Liver (tissue), 10 donors: ENCODE measurements at places on chromosomes 7 and 10. TPM values are rescaled to one million over a fixed set of nuclear protein-coding genes. Genes with fewer than 3 reads are reported as not detected.

C10orf105 gene
- polyA plus RNA-seq = 0.07 TPM

RSPH10B2 gene
- polyA plus RNA-seq = 0.09 TPM

KMT2E gene
- 7.1 TPM for polyA plus RNA-seq

DNA sequence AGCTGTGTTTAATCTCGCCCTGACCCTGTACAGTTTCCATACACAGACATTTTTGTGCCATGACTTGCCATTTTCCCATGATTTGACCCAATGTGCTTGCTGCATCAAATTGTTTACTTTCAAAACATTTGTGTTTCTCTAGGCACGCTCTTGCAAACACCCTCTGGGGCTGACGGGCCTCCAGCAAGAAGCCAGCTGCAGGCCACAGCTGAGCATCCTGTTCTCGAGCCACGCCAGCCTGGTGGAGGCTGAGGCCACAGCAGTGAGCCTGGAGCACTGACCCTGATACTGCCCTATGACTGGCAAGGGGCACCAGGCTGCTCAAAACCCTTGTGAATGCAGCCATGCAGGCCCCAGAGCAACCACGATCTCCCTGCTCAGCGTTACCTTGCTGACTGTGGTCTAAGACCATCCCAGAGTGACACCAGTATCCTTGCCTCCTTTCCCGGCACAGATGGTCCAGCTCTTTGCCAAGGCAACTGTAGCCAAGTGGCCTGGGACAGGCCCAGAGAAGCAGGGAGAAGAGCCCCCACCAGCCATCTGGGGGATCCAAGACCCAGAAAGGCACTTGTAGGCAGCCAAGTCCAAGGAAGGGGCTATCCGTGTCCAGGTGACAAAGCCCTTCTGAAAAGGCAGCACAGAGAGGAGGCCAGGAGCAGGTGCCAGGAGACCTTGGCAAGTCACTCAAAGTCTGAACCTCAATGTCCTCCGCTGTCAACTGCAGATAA, 78.5 kb downstream of the OAT start:
- DNase-seq = no peak

GRCh38 chr10:16632996-16633395, 111.3 kb upstream of the C1QL3 start:
- DNase-seq = no peak

PTPRZ1 gene
- 0.07 TPM for polyA plus RNA-seq

GRCh38 chr7:81501220-81501619, 268.6 kb downstream of the HGF start:
- no peak for DNase-seq

DNA sequence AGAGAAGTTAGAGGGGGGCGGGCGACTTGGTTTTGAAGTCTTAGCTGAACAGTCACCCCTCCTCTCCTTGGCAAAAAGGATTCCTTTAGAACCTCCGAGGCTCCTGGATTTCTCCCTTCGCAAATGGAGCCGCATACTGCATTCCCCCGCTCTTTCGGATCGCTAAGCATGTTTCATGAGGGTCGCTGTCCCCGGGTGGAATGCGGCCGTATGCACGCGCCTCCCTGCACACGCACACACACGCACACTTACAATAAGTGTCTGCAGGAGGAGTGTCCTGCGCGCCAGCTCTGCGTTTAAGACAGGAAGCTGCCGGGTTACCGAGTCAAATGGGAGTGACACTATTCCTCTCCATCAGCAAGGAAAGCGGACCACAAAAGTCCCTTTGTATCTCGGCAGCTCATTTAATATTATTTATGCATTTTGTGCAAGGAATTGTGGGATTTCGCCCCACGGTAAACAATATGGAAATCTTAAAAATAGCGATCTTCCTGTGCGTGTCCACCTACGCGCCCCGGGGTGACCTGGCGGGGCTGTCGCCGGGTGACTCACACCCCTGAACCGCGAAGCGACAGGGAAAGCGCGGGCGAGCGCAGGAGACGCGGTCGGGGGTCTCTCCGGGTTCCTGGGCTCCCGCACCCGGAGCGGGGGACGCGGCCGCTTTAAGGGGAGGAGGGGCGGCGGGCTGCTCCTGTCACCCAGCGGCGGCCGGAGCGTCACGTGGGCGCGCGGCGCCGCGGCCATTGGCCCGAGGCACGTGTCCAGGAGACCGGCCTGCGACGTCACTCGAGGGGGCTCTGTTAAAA, 988 bp upstream of the EN2 start:
- DNase-seq = no peak

DNA sequence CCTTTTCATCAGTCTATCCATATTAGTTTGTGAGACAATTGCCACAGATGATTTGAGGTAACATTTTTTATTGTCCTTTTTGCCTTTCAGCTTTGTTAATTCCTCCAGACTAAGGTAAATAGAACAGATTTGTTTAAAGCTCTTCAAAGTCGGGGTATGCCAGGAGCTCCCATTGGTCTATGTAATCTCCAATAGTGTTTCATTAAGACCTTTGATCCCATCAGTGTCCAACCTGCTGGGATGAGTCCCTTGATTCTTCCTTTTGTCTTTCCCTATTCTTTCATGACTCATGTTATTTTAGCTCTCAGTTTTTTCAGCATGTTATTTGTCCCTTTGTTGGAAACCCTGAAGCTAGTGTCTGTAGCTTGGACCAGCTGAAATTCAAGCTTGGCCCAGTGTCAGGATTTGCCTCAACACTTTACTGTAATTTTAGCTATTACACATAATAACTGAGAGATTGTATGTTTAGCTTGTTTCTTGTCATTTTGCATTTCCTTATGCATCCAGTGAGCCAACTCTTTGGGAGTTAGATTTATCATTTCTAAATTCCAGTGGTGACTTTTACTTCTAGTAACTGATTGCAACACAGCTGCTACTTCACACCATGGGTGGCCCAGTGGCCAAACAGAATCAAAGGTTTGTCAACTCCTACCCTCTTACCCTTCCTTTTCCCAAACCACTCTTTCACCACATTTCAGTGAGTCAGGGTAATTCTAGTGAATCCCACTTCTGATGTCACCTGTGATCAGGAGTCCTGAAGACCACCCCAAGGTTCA, 15.3 kb downstream of the AGBL3 start:
- no peak for DNase-seq

- no peak for DNase-seq
These were observed 182.6 kb downstream of the PON1 start for GRCh38 chr7:95141755-95142154.

GRCh38 chr10:31607481-31607880, 288.5 kb downstream of the ZEB1 start:
- DNase-seq = no peak

DNA sequence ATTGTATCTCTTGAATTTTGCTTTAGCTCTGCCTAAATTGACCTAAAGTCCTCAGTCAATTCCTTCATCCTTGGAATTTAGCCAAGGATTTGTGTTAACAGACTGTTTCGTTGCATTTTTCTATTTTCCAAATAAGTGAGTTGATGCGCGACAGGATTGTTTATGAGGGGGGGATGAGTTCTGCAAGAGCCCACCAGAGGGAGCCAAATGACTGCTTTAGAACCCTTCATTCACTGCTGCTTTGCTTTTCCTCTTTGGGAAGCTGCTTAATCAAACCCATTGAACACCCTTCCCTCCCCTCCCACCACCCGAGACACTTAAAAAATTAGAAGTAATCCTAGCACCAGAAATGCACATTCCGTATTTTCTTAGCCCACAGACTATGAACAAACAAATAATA, 33.7 kb upstream of the PTF1A start:
- DNase-seq = no peak

GRCh38 chr10:44937196-44938005, 22.2 kb upstream of the RASSF4 start:
- DNase-seq = peak; percentile 25

GRCh38 chr7:151899513-151900360, 22.8 kb upstream of the PRKAG2 start:
- no peak for DNase-seq

- DNase-seq = no peak
These were observed 107.3 kb downstream of the CELF2 start for GRCh38 chr10:11125004-11125403.

TAS2R3 gene
- not detected for polyA plus RNA-seq

- no peak for DNase-seq
These were observed 89.1 kb downstream of the STRA8 start for GRCh38 chr7:135322571-135323340.

DNA sequence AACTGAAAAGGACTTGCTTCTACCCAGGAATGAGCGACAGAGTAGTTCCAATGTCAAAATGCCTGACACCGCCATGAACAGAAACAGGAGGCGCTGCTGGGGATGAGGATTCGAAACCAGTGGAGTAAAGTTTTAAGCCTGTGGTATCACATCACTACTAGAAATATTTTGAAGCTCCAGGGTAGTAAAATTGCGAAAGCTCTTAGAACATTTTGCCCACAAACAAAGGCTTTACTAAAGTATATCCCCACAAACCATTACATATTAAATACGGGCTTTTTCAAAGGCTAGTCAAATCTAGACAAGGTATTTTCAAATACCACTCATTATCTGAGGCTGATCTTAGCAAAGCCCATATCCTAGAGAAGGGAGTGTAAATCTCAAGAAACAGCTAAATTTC, 2.4 kb downstream of the PRDX3 start:
- DNase-seq = no peak

HECTD2 gene
- polyA plus RNA-seq = 1.0 TPM

- DNase-seq = no peak
These were observed 6.9 kb downstream of the GIMAP5 start for GRCh38 chr7:150744041-150744656.
